ENCODE measurements at places on chromosomes 11 and 22. TPM values are rescaled to one million over a fixed set of nuclear protein-coding genes. Genes with fewer than 3 reads are reported as not detected.

The MYEOV gene
- polyA plus RNA-seq: 0.56 TPM

The GP1BB gene
- polyA plus RNA-seq: 11.1 TPM

The FGF4 gene
- polyA plus RNA-seq: not detected

The SYT13 gene
- polyA plus RNA-seq: 5.5 TPM

GRCh38 chr11:100340466-100341319 is 346.4 kb upstream of the ARHGAP42 start:
- no peak for DNase-seq

DNA sequence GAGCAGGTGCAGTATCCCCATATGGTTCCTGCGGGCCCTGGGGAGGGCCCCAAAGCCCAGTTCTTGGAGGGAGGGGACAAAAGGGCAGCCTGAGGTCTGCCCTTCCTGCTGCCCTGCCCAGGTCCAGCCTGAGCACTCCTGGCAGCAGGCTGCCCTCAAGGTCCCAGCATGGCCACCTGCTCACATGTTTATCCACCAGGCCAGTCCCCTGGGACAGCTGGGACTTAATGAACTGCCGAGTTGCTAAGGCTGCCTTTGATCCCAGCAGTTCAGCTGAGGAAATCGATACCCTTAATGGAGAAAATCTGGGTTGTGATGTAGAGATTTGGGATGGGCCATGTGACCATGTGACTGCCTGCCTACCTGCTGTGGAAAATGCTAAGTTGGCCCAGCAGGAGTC is 146.2 kb downstream of the TRIM29 start:
- no peak for DNase-seq

DNA sequence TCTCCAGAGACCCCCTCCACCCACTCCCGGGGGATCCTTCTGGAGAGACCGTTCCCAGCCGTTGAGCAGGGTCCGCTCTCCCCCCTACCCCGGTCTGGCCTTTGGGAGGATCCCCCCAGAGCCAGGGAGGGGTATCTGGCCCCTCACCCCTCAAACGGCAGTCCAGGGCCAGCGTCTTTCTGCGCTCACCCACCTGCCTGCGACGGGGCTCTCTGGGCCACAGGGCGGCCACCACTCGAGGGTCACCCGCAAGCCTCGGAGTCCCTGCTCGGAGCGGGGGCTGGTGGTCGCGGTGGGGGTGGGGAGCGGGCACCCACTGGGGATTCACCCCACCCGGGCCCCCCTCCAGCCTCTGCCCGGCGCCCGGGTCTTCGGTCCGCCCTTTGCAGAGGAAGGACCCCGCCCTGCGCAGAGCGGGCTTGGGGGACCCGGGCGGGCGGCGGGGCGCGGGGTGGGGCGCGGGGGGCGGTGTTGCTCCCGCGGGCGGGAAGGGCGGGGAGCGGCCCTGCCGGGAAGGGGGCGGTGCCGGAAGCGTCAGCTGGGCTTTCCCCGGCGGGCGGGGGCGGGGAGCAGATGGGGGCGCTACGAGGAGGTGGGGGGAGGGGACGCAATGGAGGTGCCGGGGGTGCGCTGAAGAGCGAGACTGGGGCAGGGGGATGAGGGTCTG is 16.6 kb downstream of the CRELD2 start:
- peak; percentile 98 for DNase-seq

DNA sequence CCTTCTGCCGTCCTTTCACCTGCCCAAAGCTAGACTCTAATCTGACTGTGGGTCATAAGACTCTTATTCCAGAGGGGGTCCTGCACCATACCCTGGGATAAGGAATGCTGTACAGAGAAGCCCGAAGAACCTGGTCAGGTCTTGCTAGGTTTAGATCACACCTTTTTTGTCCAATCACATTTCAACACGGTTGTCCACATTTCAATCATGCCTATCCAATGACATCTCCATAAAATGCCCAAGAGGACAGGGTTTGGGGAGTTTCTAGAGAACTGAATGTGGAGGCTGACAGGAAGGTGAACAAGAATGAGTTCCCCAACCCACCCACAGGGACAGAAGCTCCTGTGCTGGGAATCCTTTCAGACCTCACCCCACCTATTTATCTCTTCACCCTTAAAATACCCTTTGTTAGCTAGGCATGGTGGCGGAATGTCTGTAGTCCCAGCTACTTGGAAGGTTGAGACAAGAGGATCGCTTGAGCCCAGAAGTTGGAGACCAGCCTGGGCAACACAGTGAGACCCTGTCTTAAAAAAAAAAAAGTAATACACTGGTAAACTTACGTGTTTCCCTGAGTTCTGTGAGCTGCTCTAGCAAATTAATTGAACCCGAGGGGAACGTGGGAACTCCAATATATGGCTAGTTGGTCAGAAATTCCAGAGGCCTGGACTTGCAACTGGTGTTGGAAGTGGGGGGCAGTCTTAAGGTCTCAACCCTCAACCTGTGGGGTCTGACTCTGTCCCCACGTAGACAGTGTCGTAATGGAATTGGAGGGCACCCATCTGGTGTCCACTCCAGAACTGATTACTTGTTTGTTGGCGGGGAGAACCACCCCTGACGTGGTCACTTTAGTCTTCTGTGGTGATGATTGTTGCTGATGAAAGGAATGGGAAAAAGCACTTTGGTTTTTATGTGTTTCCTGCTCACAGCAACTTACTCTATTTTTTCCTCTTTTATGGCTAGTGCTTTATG is 17.8 kb downstream of the TCIRG1 start:
- no peak for DNase-seq

- DNase-seq: no peak
Measured at GRCh38 chr22:26972286-26972685, 314.9 kb downstream of the MIAT start.

- DNase-seq: no peak
Measured at GRCh38 chr11:16603245-16603644, 135.2 kb upstream of the C11orf58 start.

Data from left lung (tissue), 14 donors.